Activated CD8-positive, alpha-beta memory T cell treated with anti-CD3 and anti-CD28 coated beads for 1 hour (primary cell): ENCODE measurements at places on chromosomes 11 and 22.

DNA sequence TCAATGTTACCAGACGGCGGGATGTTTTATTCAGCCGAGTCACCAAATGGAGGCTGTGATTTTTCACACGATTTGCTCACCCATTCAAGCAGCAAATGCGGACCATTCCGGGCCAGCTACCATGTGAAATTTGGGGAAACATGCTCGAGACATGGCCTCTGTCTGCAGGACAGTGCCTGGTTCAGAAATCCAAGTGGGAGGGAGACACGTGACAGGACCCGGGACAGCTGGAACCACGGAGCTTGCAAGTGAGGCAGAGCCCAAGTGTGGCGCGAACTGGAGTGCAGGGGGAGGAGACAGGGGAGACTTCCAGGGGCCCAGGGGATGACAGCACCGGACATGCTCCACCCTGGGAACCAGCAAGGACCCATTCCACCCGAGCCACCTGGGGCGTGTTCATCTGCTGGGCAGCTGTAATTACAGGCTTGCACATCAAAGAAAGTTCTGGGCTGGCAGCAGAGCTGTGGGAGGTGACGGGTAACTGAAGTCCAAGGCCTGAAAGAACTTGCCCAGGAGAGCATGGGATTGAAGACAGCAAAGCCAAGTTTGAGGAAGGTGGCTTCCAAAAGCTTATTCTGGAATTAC, 16.5 kb downstream of the CERK start:
- DNase-seq = no peak

GRCh38 chr11:86547727-86548126, 124.7 kb downstream of the ME3 start:
- DNase-seq = no peak

DNA sequence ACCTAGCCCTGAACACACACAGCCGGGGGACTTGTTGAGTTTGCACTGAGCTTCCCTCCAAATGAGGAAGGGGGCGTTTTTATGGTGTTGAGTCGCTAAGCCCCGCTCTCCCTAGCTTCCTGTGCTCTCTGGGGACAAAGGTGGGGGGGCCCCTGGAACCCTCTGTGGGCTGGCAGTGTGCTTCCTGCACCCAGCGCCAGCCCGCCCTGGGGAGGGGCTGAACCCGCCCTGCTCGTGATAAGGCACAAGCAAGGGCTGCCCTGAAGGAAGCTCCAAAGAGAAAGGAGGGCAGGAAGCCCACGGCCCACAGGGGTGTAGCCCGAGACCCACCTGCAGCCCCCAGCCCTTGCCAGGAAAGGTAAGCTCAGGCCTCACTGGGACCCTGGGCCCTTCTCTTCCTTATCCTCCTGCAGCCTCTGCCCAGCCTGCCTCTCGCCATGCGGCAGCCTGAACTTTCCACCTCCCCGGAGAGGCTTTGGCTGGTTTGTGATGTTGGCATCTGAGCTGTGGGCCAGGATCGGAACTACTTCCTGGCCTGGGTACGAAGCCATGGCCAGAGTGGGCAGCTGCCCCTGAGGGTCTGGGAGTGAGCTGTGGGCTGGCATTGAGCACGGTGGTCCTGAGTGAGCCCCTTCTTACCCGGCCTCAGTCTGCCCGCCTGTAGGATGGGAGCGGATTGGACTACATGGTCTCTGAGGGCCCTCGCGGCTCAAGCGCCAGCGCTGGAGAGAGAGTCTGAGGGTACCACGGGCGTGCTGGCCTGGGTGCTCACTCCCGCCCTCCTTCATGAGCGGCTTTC, at the start of gene FERMT3:
Gene FERMT3, plus strand, starts transcription at position 265 of the 799 bp plus-strand sequence. CDS start 644 bp downstream, outside the sequence.
- DNase-seq = peak; percentile 53

DNA sequence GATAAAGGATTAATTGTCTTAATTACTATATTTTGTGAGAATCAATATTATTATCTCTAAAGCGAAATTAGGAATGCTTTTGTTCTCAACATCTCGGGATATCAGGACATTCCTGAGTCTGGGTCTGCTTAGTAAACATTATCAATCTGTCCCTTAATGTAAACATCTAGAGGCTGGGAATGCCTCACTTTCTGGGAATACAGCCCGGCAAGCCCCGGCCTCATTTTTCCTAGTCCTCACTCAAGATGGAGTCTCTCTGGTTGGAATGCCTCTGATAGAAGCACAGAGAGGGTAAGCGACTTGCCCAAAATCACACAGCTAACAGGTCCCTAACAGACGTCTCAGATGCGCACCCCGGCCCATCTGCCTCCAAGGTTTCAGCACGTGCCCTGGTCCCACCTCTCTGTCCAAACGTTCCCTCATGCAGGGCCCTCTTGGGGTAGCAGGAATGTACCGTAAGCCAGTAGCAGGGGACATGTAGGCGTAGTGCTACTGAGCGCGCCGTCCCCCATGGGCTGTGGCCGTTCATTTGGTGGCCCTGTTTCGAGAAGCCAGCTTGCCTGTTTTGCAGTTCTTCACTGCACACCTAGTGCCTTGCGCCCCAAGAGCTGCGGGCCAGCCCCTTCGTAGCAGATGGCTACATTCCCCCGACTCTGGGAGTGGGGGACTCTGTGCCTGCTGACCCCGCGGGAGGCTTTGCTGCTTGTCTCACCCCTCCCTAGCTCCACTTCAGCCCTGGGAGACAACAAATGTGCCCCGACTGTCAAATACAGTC, 62.2 kb upstream of the FADD start:
- DNase-seq = no peak

DNA sequence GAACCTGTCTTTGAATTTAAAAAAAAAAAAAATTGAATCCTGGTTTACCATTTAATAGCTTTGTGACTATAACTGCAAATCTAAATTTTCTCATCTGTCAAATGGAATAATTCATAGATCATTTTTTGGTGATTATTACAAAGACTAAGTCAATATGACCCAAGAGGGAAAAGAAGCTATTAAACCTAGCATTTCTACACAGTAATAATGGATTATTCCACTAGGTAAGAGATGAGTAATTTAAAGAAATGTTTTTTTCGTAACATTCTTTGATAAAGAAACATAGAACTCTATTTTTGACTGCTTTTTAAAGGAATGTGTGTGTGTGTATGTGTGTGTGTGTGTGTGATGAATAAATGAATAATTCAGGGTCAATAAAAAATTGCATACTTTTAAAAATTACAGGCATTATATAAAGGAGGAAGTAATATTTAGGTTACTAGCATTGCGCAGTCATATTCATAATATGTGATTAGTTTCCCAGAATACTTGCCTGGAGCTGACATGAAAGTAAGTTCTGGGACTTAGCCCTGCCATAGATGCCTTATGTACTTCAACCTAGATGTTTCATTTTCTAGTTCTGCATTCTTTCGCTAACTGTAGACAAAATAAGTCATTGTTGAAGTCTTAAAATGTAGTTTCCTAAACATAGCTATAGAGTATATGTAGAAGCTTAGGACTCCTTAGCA, 72.9 kb downstream of the TMEM135 start:
- no peak for DNase-seq

DNA sequence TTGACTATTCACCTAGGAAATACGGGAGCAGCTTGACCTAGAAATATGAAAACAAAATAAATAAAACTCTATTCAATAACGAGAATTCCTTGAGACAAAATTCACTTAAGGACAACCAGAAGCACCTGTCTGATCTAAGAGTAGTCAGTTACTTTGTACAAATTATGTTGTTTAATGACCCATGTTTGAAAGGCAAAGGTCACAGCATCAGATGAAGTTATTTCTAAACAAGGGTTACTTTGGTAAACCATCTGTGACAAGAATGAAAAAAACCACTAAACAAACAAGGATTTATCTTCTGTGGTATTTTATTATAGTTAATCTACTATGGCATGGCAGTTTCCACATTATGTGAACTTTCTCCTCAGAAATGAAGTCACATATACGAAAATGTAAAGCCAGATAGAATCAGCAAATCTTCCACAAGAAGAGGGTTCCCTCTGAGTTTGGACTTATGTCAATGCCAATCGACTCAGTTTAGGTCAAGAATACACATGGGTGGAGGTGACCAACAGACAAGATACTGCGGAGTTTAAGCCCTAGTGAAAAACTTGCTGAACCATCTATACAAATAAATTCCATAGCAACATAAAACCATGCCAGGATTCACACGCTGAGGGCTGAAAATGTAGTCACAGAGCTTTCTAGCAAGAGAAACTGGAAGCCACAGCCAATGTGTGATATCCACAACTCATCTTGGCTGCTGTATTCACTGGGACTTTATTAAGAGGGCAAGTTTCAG, 53.4 kb downstream of the NCAPD3 start:
- no peak for DNase-seq

DNA sequence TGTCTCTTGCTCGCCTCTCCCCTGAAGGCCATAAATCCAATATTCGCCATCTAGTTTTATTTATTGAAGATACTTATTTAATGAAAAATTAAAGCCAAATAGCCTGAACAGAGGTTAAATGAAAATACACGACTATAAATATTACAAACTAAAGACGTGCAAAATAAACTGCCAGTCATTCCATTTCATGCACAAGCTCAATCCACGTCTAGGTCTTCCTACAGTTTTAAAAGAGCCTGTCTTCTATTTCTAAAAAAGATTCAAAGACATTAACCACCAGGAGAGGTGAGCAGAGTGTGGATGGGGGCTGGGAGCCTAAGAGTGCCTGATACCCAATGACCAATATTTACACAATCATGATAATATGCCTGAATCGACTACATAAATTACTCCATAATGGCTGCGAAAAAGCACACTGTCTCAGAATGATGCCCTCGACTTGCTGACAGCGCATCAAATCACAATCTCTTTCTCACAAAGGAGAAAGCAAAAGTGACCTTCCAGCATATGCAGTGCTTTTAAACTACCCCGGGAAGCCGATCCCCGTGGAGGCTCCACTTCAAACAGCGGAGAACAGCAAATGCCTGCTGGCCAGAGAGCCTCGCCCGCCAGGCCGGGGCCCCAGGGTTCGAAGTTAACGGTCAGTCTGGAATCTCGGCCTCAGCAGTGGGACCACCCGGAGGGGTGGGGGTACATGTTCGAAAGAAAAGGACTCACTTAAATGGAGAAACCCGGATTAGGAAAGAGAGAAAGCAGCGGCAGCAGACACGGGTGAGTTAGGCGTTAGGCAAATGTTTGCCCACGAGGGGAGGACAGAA, 1.7 kb downstream of the FCHSD2 start:
- DNase-seq = no peak

GRCh38 chr11:3985631-3986030, 109.0 kb upstream of the RRM1 start:
- DNase-seq = no peak

DNA sequence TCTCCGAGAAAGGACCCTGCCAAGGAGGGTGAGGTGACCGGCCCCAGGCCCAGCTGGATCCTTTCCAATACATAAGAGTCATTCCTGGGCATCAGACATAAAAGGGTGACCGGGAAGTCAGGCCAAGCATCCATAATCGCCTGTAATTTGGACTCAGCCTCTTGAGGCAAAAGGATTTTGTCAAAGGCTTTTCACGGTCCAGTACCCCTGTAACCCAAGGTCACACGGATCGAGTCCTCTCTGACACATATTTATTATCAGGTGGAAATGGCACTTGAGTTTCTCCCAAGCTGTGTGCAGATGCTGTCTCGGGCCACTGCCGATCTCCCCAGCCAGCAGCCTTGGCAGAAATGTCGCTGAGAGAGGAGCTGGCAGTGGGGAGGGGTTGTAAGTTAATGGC, 556.5 kb downstream of the MN1 start:
- DNase-seq = no peak

DNA sequence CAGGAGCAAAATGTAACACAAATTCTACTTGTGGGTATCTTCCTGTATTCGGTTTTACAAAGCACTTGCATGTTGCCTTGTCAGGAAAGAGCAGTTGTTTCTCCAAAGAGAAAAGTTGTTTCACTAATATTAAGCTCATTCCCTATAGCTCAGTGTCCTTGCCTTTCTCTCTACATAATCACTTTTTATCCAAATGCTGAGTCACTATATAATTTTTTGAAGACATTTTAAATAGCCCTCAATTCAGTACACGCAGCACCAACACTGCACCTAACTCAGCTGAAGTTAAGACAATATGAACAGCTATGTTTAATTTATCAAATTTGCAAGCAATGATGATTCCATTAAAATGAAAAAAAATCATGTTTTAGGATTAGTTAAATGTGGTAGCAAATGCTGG, 14.5 kb upstream of the MRTFA start:
- DNase-seq = no peak

DNA sequence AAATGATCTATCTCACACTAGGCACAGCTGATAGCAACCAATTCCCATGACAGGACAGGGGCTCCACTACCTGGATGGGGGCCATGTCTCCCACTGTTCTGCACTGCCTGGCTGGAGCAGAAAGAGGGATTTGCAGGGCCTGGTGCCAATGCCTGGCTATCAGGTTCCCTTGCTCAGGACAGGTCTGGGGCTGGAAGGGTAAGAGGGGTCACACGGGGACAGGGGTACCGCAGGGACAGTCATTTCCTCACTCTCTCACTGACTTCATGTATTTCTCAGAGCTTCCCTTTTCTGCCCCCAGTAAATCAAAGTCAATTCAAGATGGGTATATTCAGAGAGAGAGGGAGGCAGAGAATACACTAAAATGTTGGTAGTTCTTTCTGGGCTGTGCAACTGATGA, 119.1 kb upstream of the CSNK2A3 start:
- DNase-seq = no peak

DNA sequence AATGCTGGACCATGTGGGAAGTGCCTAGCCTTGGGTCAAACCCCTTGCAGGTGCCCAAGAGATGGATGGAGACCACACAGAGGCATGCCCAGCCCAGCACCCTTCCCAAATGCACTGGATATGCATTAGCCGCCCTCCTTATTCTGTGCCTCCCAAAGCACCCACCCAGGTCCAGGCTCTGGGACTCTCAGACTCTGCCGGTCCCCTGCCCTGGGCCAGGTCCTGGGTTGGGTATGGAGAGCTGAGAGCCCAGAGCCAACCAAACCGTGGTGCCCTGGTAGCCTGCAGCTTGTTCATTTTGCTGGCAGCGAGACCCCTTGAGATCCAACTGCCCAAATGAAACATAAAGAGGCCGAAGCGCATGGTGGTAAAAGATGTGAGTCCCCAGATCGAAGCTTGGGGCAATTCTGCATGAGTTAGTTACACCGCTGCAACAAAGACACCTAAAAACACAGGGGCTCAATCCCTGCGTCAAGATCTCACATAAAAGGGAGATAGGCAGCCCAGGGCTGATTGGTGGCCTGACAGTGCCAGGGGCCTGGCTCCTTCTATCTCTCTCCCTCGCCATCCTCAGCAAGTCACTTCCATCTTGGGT, 61.5 kb downstream of the MYEOV start:
- DNase-seq = no peak
